ENCODE measurements at places on chromosomes 7 and 10.

- no peak for DNase-seq
Measured at GRCh38 chr7:99012722-99013121, 131.2 kb downstream of the SMURF1 start.

DNA sequence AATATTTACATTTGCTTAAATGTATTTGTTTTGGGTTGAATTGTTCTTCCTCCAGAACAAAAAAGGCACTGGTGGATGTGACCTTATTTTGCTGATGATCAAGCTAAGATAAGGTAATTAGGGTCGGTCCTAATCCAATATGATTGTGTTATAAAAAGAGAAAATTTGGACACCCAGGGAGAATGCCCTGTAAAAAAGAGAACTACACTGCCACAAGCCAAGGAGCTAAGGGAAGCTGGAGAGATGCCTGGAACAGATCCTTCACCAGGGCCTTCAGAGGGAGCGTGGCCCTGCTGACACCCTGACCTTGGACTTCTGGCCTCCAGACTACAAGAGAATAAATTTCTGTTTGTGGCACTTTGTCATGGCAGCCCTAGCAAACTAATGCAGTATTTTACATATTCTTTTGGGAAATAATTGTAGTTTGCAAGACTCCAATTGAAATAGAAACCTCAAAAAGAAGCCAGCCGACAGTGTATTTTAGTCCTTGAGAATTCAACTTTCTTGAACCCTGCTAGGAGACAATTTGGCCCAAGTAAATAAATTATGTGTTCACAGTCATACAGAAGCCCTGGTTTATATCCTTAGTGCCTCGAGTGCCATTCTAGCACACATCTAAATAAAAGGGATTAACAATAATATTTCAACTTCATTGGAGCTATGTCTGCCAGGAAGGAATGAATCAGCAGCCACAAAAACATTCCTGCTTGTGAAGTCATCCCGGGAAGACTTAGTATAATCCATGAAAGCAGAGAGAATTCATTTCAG lies 164.6 kb downstream of the PKD1L1 start:
- DNase-seq: no peak

GRCh38 chr10:86964061-86964846 lies 4.0 kb upstream of the ADIRF start:
- no peak for DNase-seq

GRCh38 chr7:7576344-7576743 lies 9.7 kb downstream of the MIOS start:
- no peak for DNase-seq

DNA sequence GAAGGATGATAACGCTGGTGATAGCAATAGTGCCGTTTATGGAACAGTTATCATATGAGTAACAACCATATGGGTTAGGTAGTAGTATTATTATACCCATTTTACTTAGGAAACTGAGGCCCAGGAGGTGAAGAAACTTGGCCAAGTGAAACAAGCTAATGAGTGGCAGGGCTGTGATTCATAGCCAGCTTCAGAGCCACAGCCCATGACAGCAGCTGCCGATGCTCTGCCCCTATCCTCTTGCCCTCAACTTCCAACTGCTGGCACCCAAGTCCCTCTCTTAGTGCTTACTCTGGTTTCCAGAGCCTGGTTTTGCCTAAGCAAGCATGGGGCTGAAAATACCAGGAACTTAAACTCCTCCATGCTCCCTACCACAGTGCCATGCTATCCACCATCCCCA lies 12.3 kb downstream of the SH3PXD2A start:
- no peak for DNase-seq

DNA sequence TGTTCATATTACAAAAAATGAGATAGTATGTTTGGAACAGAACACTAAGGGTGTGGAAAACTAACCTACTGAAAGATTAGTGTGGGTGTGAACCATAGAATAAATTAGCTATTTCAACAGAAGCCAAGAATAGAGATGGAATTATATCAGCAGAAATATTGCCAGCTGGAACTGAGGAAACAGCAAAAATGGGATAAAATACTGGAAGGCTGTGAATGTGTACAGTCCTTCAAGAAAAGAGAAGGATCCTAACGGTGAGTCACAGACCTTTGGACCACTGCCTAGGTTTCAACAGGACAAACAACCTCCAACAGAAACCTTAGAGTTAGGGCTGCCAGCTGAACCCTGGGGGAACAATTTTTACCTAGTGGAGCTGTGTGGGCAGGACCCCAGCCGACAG lies 395.0 kb downstream of the ZWINT start:
- no peak for DNase-seq

DNA sequence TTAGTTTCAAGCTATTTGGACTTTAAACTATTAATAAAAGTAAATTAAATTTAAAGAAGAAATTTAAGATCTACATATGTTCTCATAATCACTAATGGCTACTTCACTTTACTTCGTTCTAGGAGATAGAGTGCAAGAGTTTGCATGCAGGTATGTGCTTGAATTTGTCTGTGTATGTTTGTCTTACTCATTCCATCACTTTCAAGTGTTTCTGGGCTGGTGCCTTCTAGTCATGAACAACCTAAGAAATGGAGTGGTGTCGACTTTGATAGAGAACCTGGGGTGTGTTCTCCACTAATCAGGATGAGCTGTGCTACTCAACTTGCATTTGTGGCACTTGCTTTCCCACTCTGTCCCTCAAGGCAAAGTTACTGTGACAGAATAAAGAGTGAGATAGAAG lies 169.9 kb downstream of the KCND2 start:
- DNase-seq: no peak

- no peak for DNase-seq
Measured at GRCh38 chr10:30822693-30823465, 193.3 kb upstream of the LYZL2 start.

GRCh38 chr10:130128062-130128781 lies 8.0 kb upstream of the GLRX3 start:
- no peak for DNase-seq

GRCh38 chr10:113030453-113030852 lies 80.4 kb downstream of the TCF7L2 start:
- no peak for DNase-seq

- DNase-seq: no peak
Measured at GRCh38 chr10:62589689-62590088, 214.8 kb upstream of the ADO start.

DNA sequence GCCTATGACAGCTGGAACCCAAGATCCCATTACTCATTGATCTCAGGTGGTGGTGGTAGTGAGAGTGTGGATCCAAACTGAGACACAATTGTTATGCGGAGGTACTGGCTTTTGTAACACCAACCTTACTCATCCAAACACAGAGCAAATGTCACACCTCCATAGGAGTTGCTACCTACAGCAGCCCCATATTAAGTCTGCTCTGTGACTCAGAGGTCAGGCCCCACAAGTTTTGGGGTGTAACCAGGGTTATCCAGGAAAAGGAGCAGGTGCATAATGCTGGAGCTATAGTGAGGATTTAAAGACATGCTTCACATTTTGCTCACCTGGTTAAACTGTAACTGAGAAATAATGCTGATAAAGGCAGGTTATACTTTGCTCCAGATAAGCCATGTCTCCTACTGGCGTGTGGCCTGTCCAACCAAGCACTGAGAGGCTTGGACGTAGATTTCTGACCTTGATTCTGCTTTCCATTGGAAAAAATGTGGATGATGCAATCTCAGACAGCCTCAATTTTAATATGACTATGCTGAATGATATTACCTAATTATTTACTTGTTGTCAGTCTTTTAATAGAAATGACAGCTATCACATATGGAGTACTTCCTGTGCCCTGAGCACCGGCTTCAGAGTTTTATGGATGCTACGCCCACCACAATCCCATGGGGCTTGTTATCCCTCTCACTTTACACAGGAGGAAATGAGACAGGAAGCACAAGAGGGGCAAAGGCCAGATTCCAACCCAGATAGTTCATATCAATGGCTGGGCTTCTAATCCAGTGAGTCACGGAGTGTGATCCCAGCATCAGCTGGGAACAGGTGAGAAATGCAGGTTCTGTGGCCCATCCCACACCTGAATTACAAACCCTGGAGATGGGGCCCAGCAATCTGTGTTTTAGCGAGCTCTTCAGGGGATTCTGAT lies 181.3 kb downstream of the CHN2 start:
- DNase-seq: no peak

- DNase-seq: no peak
Measured at GRCh38 chr10:10967581-10968256, 50.0 kb upstream of the CELF2 start.

DNA sequence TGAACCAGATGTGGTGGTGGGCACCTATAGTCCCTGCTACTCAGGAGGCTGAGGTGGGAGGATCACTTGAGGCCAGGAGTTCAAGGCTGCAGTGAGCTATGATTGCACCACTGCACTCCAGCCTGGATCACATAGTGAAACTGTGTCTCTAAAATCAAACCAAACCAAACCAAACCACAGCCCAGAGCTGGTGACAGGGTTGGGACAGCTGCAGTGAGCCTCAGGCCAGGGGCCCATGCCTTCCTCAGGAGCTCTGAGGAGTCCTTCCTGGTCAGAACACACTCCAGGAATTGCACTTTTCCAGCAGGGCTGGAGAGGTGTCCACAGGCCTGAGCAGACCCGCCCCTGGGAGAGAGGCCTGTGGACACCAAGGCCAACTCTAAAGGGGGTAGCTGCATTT lies 32.5 kb upstream of the OCM2 start:
- DNase-seq: no peak

DNA sequence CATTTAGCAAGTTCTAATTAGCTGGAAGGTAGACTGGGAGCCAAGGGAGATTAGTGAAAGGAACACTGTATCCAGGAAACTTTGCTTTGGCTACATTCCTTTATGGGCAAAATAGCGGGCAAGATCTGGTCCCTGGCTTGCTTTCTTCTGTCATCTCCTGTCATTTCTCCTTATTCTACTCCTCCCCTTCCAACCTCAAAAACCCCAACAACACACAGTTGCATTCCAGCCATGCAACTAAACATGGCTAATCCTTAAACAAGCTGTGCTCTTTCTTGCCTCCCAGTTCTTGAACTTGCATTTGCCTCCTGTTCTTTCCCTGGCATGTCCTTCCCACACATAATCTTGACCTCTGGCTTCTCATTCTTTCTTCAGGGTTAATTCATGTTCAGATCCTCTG lies 59.5 kb upstream of the CDCA7L start:
- DNase-seq: no peak

GRCh38 chr7:33937871-33938270 lies 32.5 kb downstream of the BMPER start:
- no peak for DNase-seq

DNA sequence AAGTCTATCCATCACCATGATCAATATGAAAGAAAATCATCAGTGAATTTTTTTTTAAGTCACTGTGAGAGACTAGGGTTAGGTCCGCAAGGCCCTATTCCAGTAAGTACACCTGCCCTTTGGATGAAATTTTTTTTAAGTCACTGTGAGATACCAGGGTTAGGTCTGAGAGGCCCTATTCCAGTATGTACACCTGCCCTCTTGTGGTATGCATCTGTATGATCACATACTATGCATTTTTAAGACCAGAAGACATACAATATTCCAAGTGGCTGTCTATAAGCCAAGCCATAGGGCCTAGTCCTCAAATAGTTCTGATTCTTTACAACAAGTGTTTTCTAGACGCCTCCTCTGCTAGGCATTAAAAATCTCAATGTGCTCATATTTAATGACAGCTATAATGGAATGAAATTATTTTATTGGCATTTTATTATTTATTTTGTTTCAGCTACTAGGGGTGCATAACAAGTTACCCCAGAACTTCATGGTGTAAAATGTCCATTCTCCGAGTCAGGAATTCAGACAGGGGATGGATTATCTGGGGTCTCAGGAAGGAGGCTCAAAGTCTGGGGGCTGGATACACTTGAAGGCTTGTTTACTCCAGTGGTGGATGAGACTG lies 53.1 kb downstream of the TEX36 start:
- DNase-seq: peak; percentile 70

GRCh38 chr10:102581401-102581800 lies 62.9 kb upstream of the TRIM8 start:
- DNase-seq: no peak

DNA sequence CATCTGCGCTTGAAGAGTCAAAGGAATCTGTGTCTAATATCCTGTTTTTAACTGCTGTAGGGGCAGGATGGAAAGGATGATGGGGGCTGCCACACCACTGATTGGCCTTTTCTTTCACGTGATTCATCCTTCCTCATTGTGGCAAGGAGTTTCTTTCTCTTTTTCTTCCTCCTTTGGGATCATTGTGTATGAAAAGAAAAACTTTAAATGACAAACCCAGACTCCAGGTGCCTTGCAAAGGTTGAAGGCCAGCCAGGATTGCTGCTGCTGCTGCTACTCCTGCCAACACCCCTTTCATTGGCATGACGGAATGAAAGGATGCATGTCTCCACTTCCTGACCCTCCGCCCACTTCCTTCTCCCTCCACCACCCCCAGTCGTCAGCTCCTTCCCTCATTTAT lies 6.5 kb upstream of the OIT3 start:
- DNase-seq: peak; percentile 79

DNA sequence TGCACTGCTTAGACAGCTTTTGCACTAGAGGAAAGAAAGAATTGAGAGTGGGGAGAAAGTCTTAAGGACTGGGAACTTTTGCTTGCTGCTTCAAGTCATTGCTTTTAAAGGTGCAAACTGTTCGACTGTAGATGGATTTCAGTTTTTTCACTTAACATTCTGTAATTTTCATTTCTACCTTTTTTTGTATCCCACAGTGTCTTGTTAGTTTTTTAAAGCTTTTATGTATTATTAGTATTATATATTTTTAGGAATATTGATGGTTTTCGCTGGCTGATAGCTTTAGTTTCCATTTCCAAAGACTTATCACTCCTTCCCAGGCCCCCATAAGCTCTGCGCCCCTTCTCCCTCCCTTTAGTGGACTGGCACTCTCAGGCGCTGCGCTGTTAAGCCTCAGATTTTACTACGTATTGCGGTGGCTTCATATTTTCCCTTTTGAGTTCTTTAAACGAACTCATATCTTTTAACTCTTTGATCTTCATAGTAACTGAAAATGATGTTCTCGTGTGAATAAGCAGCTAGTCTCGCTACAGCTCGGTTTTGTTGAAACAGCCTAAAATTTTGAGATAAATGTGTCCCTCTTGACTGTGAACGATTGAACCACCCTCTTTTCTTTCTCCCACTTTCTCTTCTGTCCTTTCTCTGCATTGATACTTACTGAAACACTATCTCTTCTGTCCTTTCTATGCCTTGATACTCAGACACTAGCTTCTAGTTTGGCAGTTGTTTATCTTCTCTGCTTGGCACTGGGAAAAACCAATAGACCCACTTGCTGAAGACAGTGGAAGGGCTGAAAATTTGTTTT lies 2.5 kb upstream of the ETV1 start:
- no peak for DNase-seq

DNA sequence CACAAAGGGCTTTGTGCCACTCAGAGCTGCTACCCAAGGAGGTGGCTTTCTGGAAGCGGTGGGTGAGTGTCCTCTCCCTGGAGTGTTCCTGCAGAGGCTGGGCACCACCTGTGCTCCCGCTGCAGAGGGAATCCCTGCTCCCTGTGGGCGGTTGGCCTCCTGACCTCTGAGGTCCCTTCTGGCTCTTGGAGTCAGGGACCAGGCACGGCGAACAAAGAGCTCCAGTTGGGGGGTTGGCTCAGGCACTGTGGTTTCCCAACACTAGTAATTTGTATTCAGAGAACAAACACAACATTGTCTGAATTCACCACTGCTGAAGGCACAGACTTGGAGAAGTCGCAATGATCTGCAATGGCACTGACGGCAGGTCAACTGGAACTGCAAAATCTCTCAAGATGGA lies 328.9 kb downstream of the PRPF18 start:
- no peak for DNase-seq

GRCh38 chr10:113576852-113577251 lies 24.0 kb downstream of the HABP2 start:
- DNase-seq: peak; percentile 35

GRCh38 chr10:61974601-61975390 lies 73.3 kb downstream of the ARID5B start:
- no peak for DNase-seq

Data from Kasumi-1 (cell line).